Non-pigmented ciliary epithelial cell (primary cell): ENCODE measurements at places on chromosomes 6 and 20.

DNA sequence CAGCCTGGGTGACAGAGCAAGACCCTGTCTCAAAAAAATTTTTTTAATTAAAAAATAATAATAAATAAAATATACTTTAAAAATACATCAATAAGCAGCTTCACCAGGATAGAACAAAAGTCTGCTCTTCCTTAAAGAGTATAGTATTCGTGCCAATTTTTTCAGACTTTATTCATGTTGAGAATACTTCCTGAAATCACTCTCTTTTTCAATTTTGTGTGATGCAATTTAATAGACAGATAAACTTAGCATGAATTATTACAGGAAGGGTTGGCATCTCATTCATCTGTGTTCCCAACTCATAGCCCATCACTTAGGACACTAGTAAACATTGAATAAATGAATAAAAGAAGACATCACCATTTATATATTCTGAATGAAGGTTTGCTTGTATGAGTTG, 52.4 kb downstream of the IPCEF1 start:
- DNase-seq, result no peak

DNA sequence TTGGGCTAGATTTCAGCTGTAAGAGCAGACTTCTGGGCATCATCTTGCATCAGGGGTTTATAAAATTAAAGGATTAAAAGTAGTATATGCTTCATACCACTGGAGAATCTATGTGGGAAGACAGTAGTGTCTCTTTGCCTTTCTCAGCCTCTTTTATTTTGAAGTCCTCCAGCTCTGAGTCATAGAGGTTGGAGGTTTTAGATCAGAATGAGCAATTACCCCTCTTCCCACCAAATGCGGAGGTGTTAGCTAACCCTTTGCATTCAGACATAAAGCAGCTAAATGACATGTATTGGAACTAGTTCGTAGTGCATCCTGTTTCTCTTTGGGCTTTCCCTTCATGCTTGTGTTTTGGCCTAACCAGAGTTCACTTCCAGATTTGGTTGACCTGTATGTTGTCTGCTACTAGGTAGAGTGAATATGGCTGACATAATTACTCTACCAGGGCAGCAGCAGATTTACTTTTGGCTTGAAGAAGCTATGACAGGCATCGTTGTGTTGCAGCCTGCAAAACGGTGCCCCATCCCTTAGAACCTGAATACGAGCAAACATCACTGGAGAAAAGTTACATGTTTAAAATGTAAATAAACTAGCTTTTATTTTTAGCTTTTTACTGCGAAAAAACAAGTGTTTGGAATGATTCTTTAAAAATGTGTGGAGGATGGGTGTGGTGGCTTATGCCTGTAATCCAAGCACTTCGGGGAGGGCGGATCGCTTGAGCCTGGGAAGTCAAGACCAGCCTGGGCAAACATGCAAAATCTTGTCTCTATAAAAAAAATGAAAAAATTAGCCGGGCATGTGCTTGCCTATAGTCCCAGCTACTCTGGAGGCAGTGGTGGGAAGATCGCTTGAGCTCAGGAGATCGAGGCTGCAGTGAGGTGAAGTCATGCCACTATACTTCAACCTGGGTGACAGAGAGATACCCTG, 82.2 kb downstream of the MYO6 start:
- peak; percentile 59 for DNase-seq

DNA sequence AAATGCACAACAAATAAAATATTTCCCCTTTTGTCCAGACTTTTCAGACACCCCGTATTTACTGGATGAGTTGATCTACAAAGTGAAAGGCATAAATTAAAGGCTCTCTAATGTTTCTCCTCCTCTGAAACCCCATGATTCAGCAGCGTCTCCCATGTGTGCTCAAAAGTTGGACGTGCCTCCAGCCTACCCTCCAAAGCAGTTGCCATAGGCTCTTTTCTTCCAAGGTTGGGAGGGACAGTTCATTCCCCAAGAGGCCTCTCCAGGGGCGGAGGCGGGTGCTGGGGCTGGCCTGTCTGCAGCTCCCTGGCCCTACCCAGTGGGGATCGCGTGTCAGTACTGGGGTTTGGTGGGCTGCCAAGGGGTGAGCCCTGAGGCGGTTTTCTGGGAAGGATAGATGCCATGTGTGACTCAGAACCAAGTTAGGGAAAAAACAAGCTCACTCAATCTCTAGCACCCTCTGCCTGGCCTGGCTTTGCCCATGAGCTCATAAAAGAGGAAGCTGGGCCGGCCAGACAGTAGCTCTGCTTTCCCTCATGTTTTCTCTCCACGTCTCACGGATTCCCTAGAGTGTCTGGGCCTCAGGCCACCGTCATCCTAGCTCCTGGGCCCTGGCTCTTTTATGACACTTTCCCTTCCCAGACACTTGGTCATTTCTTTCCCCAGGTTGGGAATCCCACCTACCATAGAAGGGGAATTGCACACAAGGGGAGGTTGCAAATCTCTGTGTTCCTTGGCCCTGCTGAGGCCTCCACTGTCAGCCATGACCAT, 8.0 kb upstream of the IER3 start:
- DNase-seq, result peak; percentile 99

- DNase-seq, result no peak
These were observed 258.4 kb downstream of the CD83 start for GRCh38 chr6:14375930-14376329.

DNA sequence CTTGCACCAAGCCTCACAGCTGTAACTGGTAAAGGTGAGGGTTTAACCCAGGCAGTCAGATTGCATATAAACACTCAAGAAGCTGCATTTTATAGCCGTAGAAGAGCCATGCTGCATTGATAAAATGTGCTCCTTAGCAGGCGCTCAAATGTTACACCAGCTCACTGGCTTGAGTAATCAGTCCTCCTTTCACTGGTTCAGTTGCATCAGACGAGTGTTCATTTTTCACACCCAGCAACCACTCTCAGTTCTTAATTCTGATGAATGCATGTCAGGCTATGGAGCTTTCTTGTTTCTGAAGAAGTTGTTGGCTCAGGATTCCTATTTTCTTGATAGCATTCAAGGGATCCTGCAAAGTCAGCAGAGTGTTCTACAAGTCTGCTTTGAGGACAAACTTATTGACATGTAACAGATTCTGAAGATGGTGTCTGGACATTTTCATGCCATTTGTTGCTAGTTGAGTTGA, 198.3 kb downstream of the PLCB1 start:
- DNase-seq, result no peak

- DNase-seq, result no peak
These were observed 23.4 kb upstream of the SLCO4A1 start for GRCh38 chr20:62618611-62619529.

- no peak for DNase-seq
These were observed 398.5 kb upstream of the GJE1 start for GRCh38 chr6:141734071-141734840.

- DNase-seq, result no peak
These were observed 3.9 kb upstream of the SDCBP2 start for GRCh38 chr20:1332749-1333300.

- DNase-seq, result no peak
These were observed 10.5 kb upstream of the HSF2 start for GRCh38 chr6:122388945-122389344.

GRCh38 chr20:17391127-17391771, 139.9 kb downstream of the BFSP1 start:
- no peak for DNase-seq

GRCh38 chr6:43724914-43725642, 37.5 kb upstream of the MRPS18A start:
- peak; percentile 36 for DNase-seq

GRCh38 chr6:13181393-13181792, 146.9 kb downstream of the TBC1D7 start:
- no peak for DNase-seq

- DNase-seq, result peak; percentile 15
These were observed 613.5 kb downstream of the PHF3 start for GRCh38 chr6:64249115-64249514.

DNA sequence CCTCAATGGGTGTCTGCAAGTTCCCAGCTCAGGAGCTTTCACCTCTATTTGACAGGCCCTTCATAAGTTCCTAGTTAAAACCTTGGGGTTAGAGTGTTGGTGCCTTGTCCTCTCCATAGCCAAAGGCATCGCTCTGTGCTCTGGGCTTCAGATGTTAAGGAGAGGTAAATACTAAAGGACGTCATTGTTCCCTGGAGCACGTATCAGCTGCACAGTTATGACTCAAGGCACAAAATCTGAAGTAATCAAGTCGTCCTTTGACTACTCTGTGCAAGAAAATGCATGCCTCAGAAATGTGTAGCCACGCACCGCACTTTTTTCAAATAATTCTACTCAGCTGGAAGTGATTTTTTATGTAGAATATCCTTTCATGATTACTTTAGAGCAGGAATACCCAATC, 240.8 kb upstream of the QKI start:
- no peak for DNase-seq

GRCh38 chr6:81758221-81758620, 5.7 kb upstream of the TENT5A start:
- DNase-seq, result no peak

DNA sequence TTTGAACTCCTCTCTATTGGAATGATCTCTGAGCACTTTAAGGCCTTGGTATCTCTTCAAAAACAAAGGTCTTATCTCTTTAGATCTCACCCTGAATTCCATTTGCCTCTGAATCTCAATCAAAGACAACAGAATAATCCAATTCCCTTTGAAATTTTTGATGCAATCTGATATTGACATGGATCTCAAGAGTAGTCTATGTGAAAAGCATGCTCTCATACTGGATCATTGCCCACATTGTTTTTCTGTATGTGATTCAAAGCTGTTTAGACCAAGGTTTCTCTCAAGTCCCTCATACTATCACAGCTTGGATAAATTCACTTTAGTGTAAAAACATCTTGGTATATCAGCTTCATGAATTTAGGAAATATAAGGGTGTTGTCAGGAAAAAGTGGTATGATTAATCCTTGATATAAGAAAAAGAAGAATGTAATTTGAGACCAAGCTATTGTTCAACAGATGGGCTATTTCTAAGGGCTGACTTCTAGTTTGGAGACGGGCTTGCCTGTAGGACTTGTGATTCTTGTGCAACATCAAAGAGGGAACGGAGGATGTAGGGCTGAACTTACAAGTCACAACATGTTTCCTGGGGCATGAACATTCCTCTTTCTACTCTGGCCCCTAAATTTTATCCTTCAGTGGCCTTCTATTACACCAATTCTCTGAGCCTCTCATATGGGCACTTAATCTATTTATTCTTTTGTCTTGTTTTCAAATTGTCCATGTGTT, 77.9 kb upstream of the CITED2 start:
- peak; percentile 79 for DNase-seq

DNA sequence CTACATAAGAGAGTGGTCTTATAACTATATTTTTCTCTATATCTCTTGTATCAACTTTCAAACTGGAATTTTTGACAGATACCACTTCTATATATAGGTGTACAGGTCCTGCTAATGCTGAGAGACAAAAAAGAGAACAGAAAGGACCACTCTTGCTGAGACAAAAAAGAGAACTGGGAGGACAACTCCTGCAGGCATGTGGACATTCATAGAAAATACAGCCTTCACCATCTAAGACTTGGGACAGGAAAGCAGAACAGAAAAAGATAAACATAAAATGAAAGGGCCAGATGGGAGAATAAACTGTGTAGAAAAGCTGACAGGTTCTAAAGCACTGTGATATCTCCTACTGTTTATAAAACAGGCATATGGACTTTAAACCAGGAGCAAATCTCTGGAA, 541.0 kb upstream of the ADGRB3 start:
- no peak for DNase-seq

DNA sequence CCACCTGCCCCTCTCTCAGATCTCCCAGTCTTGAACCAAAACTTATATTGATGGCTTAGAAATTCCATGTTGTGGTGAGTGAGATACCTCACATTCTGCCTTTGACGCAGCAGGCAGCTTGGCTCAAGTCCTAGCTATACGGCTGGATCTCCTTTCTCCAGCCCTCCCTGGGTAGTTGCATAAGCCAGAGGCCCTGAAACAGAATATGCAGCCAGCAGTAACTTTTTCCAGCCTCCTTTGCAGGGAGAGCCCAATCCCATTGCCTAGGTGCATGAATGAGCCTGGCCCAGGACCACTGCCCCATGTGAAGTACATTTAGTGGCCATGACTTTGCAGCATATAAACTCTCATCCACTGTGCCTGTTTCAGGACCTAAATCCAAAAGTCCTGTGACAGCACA, 202.2 kb upstream of the CDYL start:
- DNase-seq, result no peak

GRCh38 chr20:15831201-15831600, 742.0 kb downstream of the KIF16B start:
- no peak for DNase-seq

GRCh38 chr20:60007464-60007863, 49.2 kb downstream of the CDH26 start:
- DNase-seq, result no peak

DNA sequence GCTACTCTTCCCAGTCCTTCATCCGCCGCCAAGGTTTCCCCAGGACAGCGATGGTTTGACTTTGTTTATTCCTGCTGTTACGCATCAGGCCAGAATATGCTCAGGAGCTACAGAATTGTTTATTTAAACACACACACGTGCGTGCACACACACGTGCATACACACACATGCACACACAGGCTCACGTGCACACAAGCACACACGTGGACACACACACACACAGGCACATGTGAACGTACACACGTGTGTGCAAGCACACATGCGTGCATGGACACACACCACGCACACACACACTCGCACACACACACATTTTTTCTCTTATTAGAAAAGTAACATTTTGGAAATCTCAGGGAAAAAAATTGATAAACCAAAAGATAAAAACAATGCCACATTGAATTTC, 64.6 kb upstream of the UST start:
- no peak for DNase-seq

GRCh38 chr20:3281437-3281836, 42.4 kb upstream of the SLC4A11 start:
- no peak for DNase-seq

DNA sequence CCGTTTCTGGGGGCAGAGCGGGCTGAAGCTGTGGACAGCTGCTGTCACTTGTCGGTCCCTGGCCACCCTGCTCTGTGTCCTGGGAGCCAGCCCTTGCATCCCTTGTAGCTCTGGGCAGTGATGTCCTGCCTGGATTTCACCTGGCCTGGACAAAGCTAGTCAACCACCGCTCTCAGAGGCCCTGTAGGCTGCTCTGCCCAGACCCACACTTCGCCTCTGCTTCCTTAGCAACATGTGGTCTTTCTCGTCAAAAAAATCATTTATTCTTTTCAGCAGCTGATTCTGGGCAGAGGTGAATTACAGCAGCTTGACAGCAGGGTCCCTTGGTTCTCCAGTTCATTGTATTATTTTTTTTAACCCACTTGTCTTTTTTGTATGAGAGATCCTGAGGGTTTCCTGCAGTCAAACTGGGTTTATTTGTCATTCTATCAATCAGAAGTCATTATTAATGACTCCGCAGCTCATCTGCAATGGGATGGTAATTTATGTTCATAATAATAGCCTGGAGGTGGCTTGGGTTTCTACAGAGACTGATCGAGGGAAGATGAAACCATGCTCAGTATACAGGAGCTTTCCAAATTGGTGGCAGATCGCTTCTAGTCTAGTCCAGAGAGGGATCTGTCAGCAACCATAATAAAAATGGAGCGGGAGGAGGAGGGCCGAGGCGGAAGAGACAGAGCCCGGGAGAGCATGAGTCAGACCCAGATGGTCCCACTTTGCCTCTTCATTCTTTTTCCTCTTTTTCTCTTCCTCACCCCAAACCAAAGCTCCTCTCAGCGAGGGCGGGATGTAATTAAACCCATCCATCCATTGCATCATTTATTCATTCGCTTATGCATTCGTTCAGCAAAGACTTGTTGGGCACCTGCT, 22.4 kb downstream of the EDN3 start:
- no peak for DNase-seq

- DNase-seq, result no peak
These were observed 96.3 kb downstream of the BMP2 start for GRCh38 chr20:6863798-6864201.

- DNase-seq, result no peak
These were observed 41.7 kb downstream of the COL19A1 start for GRCh38 chr6:69907981-69908498.

GRCh38 chr20:57342829-57343228, 8.2 kb upstream of the RAE1 start:
- no peak for DNase-seq
